ENCODE measurements at places on chromosomes 1 and 21.

GRCh38 chr1:44553771-44554170 is 120.5 kb downstream of the TMEM53 start:
- no peak for DNase-seq

DNA sequence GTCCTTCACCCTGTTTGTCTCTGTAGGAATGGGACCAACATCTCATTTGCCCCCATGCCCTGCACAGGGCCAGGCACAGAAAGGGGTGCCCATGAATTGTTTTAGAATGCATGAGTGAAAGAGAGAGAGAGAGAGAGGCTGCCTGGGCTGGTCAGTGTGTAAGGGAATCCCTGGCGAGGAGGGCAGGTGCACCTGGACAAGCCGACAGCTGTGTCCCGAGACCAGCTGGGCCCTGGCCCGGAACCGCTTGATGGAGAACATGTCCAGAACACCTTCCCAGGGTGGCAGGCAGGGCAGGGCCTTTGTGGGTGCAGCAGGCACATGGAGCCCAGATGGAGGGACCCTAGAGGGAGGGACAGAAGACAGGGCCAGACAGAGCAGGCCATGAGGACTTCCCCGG is 22.7 kb downstream of the SPOCD1 start:
- no peak for DNase-seq

GRCh38 chr1:18749569-18749968 is 109.9 kb downstream of the TAS1R2 start:
- no peak for DNase-seq

DNA sequence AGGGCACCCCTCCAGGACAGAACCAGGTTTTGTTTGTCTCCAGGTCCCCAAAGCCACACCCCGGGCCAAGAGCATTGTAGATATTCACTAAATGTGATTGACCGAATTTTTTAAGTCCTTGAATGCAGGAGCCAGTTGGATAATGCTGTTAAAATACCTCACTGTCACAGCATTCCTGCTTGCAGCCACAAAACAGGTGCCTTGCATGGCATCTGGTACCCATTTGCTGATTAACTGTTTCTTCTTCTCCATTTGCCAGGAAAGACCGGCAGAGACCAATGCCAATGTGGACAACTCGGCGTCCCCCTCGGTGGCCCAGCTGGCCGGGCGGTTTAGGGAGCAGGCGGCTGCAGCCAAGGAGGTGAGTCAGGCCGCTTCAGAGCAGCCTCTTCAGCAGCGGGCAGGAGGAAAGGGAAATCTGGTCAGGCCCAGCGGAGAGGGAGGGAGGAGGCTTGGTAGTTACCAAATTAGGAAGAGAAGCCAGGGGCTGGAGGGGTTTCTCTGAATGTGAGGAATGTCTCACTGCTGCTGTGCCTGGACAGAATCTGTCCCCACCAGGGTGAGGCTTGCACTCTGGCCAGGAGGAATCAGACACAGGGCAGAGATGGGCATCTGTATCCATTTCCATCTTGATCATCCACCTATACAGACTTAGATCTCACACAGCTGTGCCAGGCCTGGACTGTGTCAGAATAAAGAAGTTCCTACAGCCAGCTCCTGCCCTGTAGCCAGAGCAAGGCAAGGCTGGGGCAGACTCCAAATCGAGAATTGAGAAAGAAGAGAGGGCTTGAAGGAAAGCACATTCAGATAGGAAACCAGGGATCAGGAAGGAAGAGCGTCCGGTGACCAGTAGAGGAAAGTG is 37.9 kb upstream of the MPZL1 start:
- no peak for DNase-seq

DNA sequence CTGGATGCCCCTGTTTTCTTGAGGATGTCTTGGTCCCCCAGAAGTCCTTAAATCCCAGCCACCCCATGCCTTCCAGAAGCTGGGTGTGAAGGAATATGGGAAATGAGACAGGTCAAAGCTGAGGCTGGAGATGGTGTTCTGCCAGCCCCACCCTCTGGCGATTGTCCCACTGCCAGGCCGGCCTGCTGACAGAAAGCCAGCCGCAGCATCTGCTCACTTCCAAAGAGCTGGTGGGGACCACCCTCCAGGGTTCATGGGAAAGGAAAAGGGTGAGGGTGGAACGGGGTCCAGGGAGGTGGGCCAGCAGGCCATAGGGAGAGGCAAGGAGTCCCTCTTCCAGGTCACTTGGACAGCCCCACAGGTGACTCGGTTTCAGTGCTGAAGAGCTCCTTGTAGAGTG is 1.9 kb upstream of the LINGO4 start:
- no peak for DNase-seq

GRCh38 chr1:170134521-170134920 is 11.2 kb upstream of the NTMT2 start:
- no peak for DNase-seq

DNA sequence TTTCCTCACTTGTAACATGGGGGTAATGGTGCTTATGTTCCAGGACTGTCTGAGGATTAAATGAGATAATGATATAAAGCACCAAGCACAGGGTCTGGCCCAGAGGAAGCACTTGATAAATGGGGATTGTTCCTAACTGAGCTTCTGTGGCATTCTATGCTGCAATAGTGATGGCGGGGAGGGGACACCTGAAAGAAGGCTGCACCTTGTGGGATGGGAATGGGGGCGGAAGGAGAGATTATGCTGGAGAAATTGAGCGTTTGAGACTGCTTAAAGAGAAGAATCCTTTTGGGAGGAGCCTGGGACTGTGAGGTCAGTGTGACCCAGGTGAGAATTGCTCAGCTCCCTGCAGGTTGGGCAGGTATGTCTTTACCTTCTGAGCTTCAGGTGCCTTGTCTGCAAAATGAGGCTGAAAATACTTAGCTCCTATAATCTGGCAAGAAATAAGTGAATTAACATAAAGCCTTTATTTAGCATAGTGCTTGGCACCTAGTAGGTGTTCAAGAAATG is 55.9 kb upstream of the CTPS1 start:
- DNase-seq, result no peak

DNA sequence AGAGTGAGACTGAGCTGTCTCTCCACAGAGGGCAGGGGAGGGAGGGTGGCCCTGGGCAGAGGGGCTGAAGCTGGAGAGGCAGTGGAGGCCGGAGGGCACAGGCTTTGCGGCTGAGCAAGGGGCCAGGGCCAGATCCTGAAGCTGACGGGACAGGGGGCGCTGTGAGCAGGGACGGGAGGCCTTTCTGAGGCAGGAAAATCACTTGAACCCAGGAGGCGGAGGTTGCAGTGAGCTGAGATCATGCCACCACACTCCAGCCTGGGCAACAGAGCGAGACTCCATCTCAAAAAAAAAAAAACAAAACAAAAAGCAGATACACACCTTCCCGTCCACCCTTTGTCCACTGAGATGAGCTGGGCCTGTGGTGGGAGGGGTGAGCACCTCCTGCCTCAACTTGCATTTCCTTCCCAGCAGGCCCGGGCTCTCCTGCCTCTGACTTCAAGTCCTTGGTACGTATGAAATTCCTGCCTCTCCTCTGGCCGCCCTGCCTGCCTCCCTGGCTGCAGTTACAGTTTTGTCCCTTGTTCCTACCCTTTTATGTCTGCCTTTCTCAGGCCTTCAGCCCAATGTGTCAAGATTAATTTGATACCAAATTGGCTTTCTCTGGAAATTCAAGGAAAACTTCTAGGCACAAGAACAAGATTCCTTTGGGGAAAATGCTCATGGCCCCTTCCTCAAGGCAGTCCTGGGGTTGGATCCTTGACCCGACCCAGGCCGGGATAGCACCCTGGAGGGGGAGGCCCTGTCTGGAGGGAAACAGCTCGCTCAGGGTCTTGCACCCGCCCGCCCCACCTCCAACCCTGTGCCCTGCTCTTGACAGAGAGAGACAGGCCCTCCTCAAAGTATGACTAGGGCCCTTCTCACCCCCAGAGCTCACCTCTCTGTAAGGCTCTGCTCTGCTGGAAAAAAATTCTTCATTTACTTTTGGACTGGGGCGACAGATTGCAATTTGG is 11.2 kb upstream of the ADAMTSL4 start:
- peak; percentile 53 for DNase-seq

DNA sequence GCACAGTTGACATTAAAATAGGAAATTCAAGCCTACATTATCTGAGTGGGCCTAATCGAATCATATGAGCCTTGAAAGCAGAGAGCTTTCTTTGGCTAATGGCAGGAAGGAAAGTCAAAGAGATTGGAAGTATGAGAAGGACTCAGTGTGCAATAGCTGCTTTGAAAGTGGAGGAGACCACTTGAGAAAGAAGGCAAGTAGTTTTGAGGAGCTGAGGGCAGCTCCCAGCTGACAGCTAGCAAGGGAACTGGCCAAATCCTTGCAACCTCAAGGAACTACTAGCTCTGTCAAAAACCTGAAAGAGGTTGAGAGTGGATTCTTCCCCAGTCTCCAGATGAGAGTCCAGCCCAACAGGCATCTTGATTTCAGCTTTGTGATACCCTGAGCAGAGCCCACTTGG is 149.0 kb upstream of the CACYBP start:
- peak; percentile 27 for DNase-seq

- DNase-seq, result no peak
Measured at GRCh38 chr21:43864962-43865539, at the start of gene AGPAT3. AGPAT3 (plus strand) TSS chr21:43865223; CDS start chr21:43959682, 94,459 bp downstream.

DNA sequence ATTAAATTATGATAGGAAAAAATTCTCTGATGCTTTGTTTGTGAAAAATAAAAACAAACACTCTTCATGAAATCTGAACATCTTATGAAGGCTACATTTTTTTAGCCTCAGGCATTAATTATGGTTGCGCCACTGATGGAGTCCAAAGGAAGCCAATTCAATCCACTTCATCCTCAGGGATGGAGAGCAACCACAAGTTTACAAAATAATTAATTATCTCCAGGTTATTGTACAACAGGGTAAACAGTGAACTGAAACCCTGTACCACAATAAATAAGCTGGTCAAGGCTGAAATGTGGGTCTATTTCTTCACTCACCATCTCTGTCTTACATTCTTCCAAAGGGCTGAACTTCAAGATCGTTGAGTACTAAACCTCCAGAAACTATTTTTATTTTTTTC is 49.2 kb downstream of the MRPL39 start:
- DNase-seq, result no peak

DNA sequence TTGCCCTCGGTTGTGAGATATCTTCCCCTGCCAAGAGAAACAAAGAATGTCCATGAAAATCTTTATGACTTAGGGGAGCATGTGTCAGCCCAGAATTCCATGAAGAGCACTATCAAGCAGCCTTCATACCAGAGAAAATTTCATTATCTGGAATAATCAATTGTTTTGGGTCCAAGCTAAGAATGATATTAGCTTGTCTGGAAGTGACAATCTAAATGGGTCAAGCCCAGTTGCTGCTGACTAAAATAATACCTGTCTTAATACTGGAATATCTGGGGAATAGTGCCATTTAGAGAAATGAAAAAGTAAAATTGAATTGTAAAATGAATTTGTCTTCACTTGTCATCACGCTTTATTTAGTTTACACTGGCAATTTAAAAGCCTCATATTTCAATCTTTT is 407.4 kb downstream of the PLA2G4A start:
- no peak for DNase-seq

GRCh38 chr1:242435200-242435599 is 89.3 kb downstream of the PLD5 start:
- DNase-seq, result no peak

DNA sequence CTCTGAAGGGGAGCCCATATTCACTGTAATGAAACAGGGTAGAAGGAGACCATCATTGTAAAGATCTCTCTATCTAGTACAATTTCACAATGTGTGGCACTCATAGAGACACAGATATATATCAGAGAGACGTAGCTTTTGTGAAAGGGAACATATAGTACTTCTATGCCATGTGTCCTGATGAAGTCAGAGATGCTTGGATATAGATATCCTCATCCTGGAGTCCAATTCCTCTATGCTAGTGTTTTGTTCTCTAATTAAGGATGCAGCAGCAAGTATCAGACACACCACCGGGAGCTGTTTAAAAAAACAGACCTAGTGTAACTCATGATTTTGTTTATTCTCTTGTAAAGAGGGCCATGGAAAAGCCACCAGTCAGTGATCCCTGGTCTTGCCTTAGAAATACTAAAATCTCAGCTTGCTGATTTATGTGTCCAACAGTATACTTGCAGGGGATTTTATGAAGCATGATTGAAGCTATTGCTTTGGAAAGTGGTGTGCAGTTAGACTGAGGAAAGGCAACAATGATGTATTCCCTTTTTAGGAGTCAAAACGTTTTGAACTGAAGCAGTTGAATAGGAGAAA is 2.5 kb downstream of the NCAM2 start:
- no peak for DNase-seq

- DNase-seq, result peak; percentile 31
Measured at GRCh38 chr1:198890214-198890930, 251.5 kb downstream of the PTPRC start.

DNA sequence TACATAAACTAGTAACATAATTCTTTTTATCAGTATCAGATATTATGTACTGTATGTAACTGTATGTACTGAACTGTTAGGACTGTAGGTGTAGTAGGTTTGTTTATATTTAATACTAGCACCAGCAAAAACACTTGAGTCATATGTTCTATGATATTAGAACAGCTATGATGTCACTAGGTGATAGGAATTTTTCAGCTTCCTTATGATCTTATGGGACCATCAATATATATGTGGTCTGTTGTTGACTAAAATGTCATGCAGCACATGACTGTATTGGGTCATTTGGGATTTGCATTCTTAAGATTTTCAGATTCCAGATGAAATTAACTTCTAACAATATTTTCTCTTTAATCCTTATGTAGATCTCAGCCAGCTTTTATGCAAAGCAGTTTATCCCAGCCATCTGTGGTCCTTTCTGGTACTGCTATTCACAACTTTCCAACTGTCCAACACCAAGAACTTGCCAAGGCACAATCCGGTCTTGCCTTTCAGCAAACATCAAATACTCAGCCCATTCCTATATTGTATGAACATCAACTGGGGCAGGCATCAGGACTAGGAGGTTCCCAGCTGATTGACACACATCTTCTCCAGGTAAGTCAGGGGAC is 38.3 kb upstream of the MYOCOS start:
- DNase-seq, result no peak

GRCh38 chr1:207342332-207342731 is 20.9 kb downstream of the CD55 start:
- no peak for DNase-seq

GRCh38 chr1:31985430-31985829 is 28.2 kb upstream of the KHDRBS1 start:
- DNase-seq, result no peak

- DNase-seq, result no peak
Measured at GRCh38 chr1:107454791-107455190, 314.0 kb downstream of the NTNG1 start.

DNA sequence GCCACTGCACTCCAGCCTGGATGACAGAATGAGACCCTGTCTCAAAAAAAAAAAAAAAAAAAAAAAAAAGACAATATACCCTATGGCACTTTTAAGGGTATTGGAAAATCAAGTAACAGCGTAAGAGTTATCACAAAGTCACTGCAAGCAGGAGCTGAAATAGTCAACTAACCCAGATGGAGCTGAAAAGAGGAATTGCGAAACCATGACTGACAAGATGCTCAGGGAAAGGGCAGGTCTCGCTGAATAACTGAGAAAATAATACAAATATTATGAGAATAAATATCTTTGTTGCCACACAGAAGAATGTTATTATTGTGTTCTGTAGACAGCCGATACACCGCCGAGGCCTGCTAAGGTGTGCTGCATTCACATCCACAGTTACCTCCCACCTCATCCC is 17.8 kb downstream of the HLCS start:
- no peak for DNase-seq

- DNase-seq, result no peak
Measured at GRCh38 chr1:42456754-42457089, 379 bp downstream of the PPCS start.
